Dermis blood vessel endothelial cell (primary cell): ENCODE measurements at places on chromosomes 2 and 18.

- DNase-seq, result peak; percentile 43
Measured at GRCh38 chr18:48946329-48946835, 4.4 kb downstream of the SMAD7 start.

- DNase-seq, result no peak
Measured at GRCh38 chr2:31822587-31822986, 188.2 kb downstream of the MEMO1 start.

DNA sequence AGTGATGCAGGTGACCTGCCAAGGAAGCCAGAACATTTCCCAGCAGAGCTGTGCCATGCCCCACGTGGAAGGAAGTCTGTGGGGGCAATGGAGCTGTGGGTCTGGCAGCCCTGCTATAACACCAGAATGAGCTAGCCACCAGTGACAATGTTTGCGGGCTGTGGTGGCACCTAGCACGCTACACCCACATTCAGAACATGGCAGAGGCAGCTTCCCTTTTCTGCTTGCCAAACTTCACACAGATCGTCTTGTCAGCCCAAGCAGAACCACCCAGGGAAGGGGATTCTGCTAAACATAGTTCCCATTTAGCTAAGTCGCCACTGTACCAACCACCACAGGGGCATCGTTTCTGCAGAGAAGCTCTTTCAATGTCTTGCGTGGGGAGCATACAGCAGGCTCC is 27.0 kb upstream of the CCDC93 start:
- no peak for DNase-seq

GRCh38 chr2:241984658-241985057 is 115.1 kb downstream of the RTP5 start:
- no peak for DNase-seq

DNA sequence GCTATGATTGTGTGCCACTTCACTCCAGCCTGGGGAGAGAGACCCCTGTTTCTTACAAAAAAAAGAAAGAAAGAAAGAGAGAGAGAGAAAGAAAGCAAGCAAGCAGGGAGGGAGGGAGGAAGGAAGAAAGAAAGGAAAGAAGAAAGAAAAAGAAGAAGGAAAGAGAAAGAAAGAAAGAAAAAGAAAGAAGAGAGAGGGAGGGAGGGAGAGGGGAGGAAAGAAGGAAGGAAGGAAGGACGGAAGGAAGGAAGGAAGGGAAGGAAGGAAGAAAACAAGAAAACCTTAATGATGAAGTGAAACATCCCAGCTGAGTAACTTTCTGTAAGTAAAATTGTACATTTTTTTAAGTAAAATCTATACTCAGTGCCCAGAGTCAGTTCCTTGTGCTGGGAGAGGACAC is 75.5 kb upstream of the GLS start:
- DNase-seq, result no peak

DNA sequence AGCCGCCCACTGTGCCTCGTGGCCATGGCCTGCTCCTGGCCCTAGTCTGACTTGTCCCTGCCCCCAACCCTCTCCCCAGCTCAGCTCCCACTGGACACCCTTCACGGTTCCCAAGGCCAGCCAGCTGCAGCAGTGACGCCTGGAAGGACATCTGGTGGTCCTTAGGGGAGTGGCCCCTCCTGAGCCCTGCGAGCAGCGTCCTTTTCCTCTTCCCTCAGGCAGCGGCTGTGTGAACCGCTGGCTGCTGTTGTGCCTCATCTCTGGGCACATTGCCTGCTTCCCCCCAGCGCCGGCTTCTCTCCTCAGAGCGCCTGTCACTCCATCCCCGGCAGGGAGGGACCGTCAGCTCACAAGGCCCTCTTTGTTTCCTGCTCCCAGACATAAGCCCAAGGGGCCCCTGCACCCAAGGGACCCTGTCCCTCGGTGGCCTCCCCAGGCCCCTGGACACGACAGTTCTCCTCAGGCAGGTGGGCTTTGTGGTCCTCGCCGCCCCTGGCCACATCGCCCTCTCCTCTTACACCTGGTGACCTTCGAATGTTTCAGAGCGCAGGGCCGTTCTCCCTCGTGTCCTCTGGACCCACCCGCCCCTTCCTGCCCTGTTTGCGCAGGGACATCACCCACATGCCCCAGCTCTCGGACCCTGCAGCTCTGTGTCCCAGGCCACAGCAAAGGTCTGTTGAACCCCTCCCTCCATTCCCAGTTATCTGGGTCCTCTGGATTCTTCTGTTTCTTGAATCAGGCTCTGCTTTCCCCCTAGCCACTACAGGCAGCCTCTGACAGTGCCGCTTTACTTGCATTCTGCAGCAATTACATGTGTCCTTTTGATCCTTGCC is 35.8 kb downstream of the ANO7 start:
- DNase-seq, result peak; percentile 52

DNA sequence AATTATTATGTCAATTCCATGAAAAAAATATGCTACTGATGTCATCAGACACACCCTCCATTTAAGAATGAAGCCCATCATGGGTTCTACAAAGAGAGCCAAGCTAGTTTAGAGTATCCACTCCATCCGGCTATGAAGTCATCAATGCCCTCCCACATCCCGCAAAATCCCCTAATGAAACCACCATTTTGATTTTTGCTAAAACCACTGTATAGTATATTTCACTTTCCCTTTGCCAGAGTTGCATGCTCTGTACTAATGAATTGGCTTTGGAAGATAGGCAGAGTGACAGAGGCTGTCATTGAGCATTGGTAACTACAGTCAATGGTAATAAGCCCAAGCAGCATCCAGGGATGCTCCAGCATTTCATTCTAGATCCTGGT is 118.6 kb downstream of the ANKRD44 start:
- DNase-seq, result no peak

GRCh38 chr2:130339885-130340745 is 2.6 kb upstream of the IMP4 start:
- no peak for DNase-seq

DNA sequence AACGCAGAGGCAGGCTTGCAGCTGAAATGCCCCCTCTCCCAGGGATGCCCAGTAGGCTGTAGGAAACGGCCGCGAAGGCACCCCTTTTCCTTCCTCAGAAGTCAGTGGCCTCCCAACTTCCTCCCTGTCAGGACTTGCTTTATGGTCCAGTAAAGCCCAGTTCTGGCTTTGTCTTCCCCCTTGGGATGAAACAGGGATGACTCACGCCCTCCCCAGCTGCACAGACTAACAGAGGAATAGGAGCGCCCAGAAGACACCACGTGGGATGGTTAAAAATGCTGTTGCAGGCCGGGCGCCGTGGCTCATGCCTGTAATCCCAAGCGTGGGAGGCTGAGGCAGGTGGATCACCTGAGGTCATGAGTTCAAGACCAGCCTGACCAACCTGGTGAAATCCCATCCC is 6.9 kb downstream of the CREG2 start:
- peak; percentile 87 for DNase-seq

DNA sequence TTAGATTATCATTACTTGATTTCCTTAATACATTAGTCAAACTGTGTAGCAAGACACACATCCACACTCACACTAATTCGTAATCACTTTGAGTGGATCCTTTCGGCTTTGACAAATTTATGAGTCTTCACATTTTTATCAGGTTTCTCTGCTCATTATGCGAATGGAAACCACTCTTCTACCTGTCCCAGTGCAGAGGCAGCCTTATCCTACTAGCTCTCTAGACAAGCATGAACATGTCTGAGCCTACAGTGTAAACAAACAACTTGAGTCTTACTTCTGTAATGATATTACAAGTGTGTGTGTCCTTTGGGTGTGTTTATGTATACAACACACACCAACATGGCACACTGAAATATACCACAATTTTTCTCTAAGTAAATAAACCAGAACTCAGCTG is 361.9 kb upstream of the CHST9 start:
- DNase-seq, result no peak

DNA sequence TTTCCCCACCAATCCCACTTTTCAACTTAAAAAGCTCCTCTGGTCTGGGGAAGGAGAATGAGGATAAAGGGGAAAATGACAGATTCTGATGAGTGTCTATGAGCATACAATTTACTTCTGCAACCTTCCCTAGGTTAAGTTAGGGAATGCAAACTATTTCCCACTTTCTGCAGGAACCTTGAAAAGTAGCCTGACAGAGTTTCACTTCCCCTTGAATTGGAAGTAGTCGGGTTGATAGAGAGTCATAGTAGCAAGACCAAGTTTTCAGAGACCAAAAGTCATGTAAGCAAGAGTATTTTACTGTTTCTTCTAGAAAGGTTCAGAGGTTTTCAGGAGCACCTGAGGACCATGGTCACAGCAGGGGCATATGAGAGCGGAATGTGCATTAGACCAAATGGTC is 815.1 kb downstream of the CPS1 start:
- DNase-seq, result no peak

GRCh38 chr18:66623821-66624220 is 19.9 kb upstream of the CDH19 start:
- no peak for DNase-seq

GRCh38 chr2:6077585-6077984 is 385.4 kb downstream of the SOX11 start:
- no peak for DNase-seq

DNA sequence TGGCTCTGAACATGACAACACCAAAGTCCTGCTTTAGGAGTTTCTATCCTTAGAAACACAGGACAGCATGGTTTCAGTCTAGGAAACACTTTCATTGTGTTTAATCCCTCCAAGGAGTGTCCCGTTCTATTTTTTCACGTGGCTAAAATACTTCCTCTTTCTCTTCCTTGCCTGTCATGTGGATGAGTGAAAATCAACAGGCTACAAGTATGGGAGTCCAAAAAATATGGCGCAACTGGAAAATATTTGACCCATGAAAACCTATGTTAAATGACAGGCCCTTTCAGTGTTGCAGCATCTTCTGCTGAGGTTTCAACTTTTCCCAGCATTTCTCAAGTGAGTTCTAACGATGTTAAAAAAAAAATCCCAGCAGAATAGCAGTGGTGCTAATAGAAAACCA is 146.3 kb downstream of the LAMA3 start:
- no peak for DNase-seq

DNA sequence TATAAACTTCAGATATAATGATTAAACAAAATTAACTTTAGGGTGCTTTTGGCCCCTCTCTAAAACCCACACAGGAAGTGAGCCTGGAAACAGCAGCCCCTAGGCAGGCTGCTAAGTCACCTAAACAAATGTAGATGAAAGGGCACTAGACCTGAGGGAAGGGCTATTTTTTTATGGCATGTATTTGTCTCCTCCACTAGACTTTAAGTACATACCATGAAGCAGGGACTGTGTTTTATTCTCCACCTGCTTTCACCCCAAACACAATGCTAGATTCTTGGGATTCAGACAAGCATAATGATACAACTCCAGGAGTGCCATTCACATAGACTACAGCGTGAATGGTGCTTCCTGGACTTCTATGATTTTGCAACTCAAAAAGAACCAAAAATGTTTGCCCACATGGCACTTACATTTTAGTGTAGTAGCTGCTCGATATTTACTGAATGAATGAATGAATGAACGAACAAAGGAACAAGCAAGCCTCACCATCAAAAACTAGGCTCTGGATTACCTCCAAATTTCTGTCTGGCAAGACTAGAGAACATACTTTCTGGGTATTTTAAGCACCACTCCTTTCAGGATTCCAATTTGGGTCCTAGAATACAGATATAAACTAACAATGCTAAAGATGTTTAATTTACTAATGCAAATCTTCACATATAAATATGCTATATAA is 10.1 kb downstream of the ATAD2B start:
- DNase-seq, result no peak

GRCh38 chr2:39435741-39436591 is 1.1 kb downstream of the MAP4K3 start:
- peak; percentile 44 for DNase-seq

DNA sequence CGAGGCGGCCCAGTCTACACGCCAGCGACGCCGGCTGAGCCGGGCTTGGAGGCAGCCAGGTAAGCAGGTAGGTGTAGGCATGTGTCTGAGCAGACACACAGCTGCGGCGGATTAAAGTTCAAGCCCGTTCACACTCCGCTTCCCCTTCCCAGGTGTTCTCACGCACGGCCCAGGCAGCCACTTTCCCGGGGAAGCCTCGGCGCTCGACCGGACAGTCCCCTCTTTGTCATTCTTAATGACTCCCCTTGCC is 367 bp downstream of the TGFA start:
- no peak for DNase-seq

GRCh38 chr18:58348951-58349350 is 279.9 kb downstream of the ALPK2 start:
- no peak for DNase-seq
